HFFc6 (cell line): ENCODE measurements at places on chromosomes 3 and 15. TPM values are rescaled to one million over a fixed set of nuclear protein-coding genes. Genes with fewer than 3 reads are reported as not detected.

DNA sequence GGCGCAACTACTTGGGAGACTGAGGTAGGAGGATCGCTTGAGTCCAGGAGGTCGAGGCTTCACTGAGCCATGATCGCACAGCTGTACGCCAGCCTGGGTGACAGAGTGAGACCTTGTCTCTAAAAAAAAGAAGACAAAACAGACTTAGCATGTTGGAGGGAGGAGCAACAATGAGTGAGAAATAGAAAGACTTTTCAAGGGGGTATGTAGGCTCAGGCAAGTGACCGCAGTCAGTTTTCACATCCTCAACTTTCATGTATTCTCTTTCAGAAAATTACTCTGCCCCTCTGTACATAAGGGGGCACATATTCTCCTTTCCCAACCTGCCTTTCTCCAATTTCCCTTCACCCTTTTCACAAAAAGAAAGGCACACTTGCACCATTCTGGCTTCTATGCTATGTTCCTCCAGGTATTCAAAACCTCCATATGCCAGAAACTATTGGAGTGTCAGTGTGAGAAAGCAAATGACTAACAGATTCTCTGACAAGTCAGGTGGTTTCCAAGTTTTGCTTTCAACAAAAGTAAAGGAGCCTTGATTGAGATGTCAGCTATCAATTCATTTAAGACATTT, 7.6 kb downstream of the NSUN3 start:
- no peak overlapping the region for H3K27ac ChIP-seq
- H3K4me3 ChIP-seq: no peak overlapping the region
- H3K4me1 ChIP-seq: peaks cover 25% of the 10 kb centered on the region

A4GNT gene
- not detected in 3 replicates for total RNA-seq

- H3K27me3 ChIP-seq: peaks cover 9% of the 10 kb centered on the region
- H3K4me1 ChIP-seq: peaks cover 19% of the 10 kb centered on the region
- DNase-seq: no peak
- no peak overlapping the region for H3K27ac ChIP-seq
- no peak overlapping the region for H3K4me3 ChIP-seq
- no peaks in the 10 kb centered on the region for H3K36me3 ChIP-seq
These were observed 46.5 kb upstream of the SMAD6 start for GRCh38 chr15:66655511-66655910.

DNA sequence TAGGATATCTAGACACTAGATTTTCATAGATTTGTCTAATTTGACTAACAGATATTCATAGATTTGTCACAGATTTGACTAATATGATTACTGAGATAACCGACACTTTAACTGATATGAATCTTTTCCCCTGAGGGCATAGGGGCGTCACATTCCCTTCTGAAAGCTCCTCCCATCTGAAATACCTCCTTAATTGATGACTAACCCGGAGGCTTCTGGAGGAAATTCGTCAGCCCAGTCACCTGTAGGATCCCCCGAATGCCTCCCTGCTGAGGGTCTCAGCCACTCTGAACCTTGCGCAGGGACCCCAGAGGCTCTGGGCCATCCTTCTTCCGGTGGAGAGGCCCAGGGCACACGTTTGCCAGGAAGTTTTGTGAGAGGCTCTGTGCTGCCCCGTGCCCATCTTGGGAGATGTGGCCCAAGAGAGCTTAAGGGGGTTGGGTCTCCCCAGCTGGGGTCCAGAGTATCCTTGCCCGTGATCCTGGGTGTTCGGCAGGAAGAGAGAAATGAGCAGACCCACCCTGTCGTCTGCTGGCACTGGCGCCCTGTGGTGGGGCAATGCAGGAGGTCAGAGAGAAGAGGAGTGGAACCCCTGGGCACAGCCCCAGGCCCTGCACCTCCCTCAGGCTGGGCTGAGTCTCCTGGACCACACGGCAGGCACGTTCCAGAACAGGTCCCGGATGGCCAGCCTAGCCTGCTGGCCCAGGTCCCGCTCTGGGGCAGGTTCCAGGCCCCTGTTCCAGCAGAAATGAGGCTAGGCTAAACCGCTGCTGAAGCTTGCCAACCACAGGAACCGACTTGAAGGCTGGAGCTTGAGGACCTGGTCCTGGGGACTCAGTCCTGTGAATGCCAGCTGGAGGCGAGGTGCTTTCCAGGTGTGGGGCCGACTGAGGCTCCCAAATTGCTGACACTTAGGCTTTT, 1.7 kb downstream of the PLA2G4D start:
- no peaks in the 10 kb centered on the region for H3K36me3 ChIP-seq
- H3K27me3 ChIP-seq: peaks cover 46% of the 10 kb centered on the region
- peaks cover 13% of the 10 kb centered on the region for H3K4me1 ChIP-seq
- peak; percentile 37 for DNase-seq
- H3K27ac ChIP-seq: no peak overlapping the region

DNA sequence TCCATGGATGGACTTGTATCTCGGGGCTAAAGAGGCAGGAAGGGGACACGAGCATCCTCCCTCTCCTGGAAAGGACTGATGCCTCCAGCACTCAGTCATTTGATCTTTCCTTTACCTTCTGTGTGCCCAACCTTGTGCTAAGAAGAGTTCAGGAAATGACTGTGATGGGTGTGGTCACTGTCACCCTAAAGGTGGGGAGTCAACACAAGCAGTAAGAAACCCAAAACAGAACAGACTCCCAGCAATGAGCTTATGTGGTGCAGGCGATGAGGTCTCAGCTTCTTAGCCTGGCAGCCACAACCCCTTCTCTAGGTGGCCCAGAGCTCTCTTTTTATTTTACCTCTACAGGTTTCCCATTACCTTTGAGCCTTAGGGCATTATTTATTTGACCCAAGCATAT, 3.8 kb downstream of the MPI start:
- H3K36me3 ChIP-seq: peaks cover 13% of the 10 kb centered on the region; the same call in 1 of the 2 replicates
- no peak for DNase-seq

DNA sequence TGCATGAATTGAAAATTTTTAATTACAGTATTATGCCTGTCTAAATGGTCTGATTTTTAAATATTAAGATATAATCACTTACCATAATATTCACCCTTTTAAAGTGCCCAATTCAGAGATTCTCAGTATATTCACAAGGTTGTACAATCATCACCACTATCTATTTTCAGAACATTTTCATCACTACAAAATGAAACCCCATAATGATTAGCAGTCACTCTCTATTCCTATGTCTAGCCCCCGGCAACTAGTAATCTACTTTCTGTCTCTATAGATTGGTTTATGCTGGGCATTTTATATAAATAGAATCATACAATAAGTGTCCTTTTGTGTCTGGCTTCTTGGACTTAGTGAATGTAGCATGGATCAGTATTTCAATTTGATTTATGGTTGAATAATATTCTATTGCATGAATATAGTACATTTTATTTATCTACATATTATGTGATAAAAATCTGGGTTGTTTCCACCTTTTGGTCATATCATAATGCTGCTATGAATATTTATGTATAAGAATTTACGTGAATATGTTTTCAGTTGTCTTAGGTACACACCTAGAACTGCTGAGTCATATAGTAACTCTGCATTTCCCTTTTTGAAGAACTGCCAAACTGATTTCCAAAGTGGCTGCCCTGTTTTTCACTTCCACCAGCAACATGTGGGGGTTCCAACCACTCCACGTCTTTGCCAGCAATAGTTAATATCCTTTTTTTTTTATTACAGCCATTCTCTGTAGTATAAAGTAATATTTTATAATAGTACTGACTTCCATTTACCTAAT, 485.7 kb upstream of the ZNF385D start:
- peaks cover 15% of the 10 kb centered on the region; the same call in 1 of the 2 replicates for H3K36me3 ChIP-seq
- no peak overlapping the region for H3K27ac ChIP-seq
- no peaks in the 10 kb centered on the region for H3K27me3 ChIP-seq
- no peak for DNase-seq

CPNE4 gene
- total RNA-seq: not detected in 3 replicates

GRCh38 chr3:60289341-60290121, 961.7 kb downstream of the FHIT start:
- no peak for DNase-seq
- H3K27ac ChIP-seq: no peak overlapping the region
- no peak overlapping the region for H3K4me3 ChIP-seq
- H3K36me3 ChIP-seq: no peaks in the 10 kb centered on the region; the same call in 1 of the 2 replicates
- H3K27me3 ChIP-seq: no peaks in the 10 kb centered on the region
- no peaks in the 10 kb centered on the region for H3K4me1 ChIP-seq

DNA sequence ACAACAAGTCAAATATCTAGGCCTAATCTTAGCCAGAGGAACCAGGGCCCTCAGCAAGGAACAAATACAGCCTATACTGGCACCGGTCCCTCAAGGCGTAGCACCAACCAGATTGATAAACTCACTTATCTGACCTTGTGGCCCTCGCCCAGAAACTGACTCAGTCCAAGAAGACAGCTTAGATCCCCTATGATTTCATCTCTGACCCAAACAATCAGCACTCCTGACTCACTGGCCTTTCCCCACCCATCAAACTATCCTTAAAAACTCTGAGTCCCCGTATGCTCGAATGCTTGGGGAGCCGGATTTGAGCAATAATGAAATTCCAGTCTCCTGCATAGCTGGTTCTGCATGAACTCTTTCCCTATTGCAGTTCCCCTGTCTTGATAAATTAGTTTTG, 1.6 kb upstream of the SORD start:
- H3K4me3 ChIP-seq: peak overlapping the region; percentile 18; the same call in 1 of the 2 replicates
- H3K4me1 ChIP-seq: peaks cover 18% of the 10 kb centered on the region
- DNase-seq: peak; percentile 13
- H3K27me3 ChIP-seq: peaks cover 20% of the 10 kb centered on the region

DNA sequence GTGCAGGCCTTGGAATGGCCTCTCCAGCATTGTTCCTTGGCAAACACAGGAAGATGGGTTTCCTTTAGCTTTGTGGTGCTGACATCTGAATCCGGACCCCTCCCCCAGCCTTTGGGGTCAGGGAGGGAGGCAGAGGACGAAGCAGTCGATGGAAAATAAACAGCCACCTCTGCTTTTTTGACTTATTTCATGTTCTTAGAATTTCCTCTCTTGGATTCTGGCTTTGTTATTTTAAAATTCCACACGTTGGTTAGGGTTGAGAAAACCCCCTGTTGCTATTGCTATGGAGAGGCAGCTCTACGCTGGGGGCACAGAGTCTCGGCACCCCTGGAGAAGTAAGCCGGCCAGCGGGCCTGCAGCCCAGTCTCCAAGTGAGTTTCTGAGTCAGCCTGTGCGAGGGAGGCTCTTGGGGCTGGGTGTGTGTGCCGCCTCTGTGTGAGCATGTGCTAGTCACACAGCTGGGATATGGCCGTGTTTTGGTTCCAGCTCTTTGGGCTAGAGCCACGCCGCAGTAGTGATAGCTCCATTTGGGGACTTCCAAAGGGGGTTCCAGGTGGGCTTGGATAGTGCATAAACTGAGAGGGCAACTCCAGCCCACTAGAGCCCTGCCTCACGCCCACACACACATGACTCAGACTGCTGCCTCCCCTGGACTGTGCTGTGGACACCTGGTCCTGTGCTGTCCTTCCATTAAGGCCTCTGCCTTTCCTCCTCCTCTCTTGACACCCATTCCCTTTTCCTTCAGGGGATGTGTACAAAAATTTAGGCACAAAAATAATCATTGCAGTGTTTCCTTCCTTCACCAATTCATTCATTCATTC, 58.8 kb downstream of the AMOTL2 start:
- no peaks in the 10 kb centered on the region for H3K36me3 ChIP-seq
- peak; percentile 43 for DNase-seq
- peak overlapping the region; percentile 94 for H3K27ac ChIP-seq
- H3K4me3 ChIP-seq: peak overlapping the region; percentile 48
- H3K4me1 ChIP-seq: peaks cover 76% of the 10 kb centered on the region

DNA sequence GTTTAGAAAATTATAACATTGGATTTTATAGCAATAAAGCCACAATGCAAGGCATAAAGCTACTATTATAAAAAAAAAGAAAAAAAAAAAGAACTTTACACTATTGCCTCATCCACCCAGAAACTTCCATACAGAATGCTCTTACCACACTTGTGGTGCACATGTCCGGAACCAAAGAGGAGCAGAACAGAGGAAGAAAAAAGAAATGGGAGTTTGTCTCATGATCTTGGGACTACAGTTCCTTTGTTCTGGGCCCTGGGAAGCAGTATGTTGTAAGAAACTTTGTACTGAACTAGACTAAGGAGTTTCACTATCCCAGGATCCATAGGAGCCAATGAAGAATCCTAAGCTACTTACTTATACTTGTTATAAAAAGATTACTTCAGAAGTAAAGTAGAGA, 36.1 kb downstream of the FMN1 start:
- no peak overlapping the region for H3K27ac ChIP-seq
- H3K4me1 ChIP-seq: peaks cover 16% of the 10 kb centered on the region
- DNase-seq: no peak

SEMA5B gene
- total RNA-seq: not detected in 3 replicates

ITIH1 gene
- not detected in 2 replicates for total RNA-seq

TERC gene
- 11.3 to 14.3 TPM (median 12.6 TPM) in 3 replicates for total RNA-seq

- peaks cover 2% of the 10 kb centered on the region; the same call in 1 of the 2 replicates for H3K27me3 ChIP-seq
- no peak for DNase-seq
- H3K4me1 ChIP-seq: no peaks in the 10 kb centered on the region
- H3K27ac ChIP-seq: no peak overlapping the region
- H3K4me3 ChIP-seq: no peak overlapping the region
- no peaks in the 10 kb centered on the region for H3K36me3 ChIP-seq
These were observed 502.3 kb upstream of the ADAMTS9 start for GRCh38 chr3:65190111-65190510.

- H3K4me1 ChIP-seq: no peaks in the 10 kb centered on the region
- H3K4me3 ChIP-seq: no peak overlapping the region
- no peaks in the 10 kb centered on the region for H3K36me3 ChIP-seq
- peaks cover 24% of the 10 kb centered on the region for H3K27me3 ChIP-seq
- no peak overlapping the region for H3K27ac ChIP-seq
These were observed 270.0 kb upstream of the PROK2 start for GRCh38 chr3:72054976-72055375.

- H3K4me3 ChIP-seq: peak overlapping the region; percentile 79
- peak overlapping the region; percentile 84 for H3K27ac ChIP-seq
- peaks cover 2% of the 10 kb centered on the region; the same call in 1 of the 2 replicates for H3K27me3 ChIP-seq
- peaks cover 52% of the 10 kb centered on the region for H3K4me1 ChIP-seq
- H3K36me3 ChIP-seq: peaks cover 14% of the 10 kb centered on the region
These were observed 87.8 kb downstream of the KLHL25 start for GRCh38 chr15:85706779-85707518.

- no peak overlapping the region for H3K4me3 ChIP-seq
- no peak overlapping the region for H3K27ac ChIP-seq
These were observed 21.8 kb upstream of the SLC41A3 start for GRCh38 chr3:126105691-126106187.

KLHDC8B gene
- 16.7 to 21.2 TPM (median 20.2 TPM) in 3 replicates for total RNA-seq

- H3K27ac ChIP-seq: no peak overlapping the region
- no peak for DNase-seq
- H3K4me1 ChIP-seq: peaks cover 16% of the 10 kb centered on the region
- H3K4me3 ChIP-seq: no peak overlapping the region
These were observed 18.6 kb upstream of the TLE3 start for GRCh38 chr15:70116317-70116716.

CP gene
- not detected in 3 replicates for total RNA-seq

GRCh38 chr15:84633311-84634227, 20.5 kb downstream of the WDR73 start:
- H3K4me3 ChIP-seq: peak overlapping the region; percentile 98
- peak overlapping the region; percentile 92 for H3K27ac ChIP-seq
- H3K36me3 ChIP-seq: peaks cover 23% of the 10 kb centered on the region
- peak; percentile 60 for DNase-seq
- H3K27me3 ChIP-seq: peaks cover 5% of the 10 kb centered on the region

WHAMM gene
- 5.8 to 6.5 TPM (median 6.5 TPM) in 3 replicates for total RNA-seq
